ENCODE measurements at places on chromosomes 11 and 22. TPM values are rescaled to one million over a fixed set of nuclear protein-coding genes. Genes with fewer than 3 reads are reported as not detected.
A peak's percentile ranks its signal among the peaks of the same experiment; 100 is the strongest.

DNA sequence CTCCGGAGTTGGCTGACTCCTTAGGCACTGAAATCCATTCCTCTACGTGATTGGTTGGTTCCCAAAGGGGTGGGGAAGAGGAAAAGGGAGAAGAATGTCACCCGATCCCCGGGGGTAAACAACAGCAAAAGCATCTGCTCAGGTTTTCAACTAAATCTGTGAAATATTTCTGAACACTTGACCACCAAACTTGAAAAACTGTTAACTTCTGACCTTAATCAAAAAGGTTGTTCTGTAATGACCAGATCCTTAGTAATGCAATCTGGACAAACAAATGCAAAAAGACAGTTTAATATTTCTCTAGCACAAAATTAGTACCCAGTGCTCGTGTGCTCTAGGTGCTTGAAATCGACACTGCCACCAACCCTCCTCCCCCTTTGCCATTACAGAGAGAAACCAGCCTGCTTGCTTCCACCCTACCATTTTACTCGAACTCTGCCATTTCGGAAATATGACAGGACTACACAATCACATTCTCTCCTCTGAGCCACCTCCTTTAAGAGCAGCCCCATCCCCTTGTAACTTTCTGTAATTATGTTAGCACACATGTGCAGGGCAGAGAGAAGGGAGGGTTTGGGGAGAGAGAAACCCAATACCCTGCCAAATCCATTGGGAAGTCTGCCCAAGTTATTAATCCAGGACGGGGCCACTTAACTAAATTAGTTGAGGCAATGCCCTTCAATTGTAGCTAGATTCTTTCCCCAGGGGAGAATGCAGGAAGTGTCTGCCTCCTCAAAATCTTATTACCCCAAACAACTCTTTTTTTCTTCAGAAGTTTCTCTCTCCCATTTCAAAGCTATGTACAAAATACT, 113.8 kb downstream of the RBFOX2 start:
- DNase-seq: peak; percentile 86

KRTAP5-11 gene
- not detected for total RNA-seq

- DNase-seq: no peak
Measured at GRCh38 chr22:20413217-20414058, 19.5 kb downstream of the ZNF74 start.

GRCh38 chr11:108732395-108732794, 67.5 kb downstream of the DDX10 start:
- DNase-seq: no peak

DNA sequence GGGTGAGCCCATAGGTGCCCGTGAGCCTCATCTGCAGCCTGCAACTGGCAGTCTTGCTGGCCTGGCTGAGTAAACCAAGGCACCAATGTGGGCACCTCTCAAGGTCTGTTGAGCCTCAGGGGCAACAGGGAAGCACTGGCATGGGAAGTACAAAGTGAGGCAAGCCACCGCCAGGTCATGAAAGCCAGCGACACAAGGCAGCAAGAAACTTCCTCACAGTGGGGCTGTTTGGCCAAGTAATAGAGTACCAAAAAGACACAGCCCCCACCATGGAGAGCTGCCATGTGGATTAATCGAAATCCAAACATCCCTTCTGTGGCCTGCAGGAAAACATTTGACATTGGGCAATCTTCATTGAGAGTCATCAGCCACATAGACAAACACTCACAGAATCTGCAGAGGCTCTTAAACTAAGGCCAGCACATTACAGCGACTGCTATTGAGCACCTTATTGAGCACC, 43.6 kb upstream of the FIBIN start:
- DNase-seq: no peak

- no peak for DNase-seq
Measured at GRCh38 chr11:84993386-84993785, 633.8 kb downstream of the DLG2 start.

GRCh38 chr22:37234736-37235711, 9.0 kb downstream of the RAC2 start:
- DNase-seq: no peak

TRPM5 gene
- total RNA-seq: 0.68 TPM

ACRV1 gene
- 10.8 TPM for total RNA-seq

DNA sequence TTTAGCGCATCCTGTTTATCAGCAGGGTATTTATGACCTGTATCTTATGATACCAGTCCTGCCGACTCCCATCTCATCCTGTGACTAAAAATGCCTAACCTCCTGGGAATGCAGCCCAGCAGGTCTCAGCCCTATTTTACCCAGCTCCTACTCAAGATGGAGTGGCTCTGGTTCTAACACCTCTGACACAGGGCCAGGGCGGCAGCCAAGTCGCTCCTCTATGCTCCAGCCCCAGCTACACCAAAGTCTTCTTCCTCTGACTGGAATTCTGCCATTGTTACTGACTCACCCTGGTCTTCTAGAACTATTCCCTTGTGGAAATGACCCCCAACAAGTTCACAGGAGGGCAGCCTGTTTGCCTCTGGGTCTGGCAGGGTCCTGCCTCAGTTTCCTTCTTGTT, 7.9 kb upstream of the C1QTNF6 start:
- DNase-seq: no peak

FAM180B gene
- total RNA-seq: not detected

SCGB1D2 gene
- total RNA-seq: 40.5 TPM

GRCh38 chr11:2272228-2272945, 2.0 kb upstream of the ASCL2 start:
- DNase-seq: no peak

PNPLA5 gene
- not detected for total RNA-seq

GRCh38 chr22:27632451-27633295, 168.9 kb downstream of the MN1 start:
- no peak for DNase-seq

- no peak for DNase-seq
Measured at GRCh38 chr11:131099013-131099412, 182.7 kb upstream of the SNX19 start.

PTPN5 gene
- 4.8 TPM for total RNA-seq

OR5P2 gene
- 0.91 TPM for total RNA-seq

- peak; percentile 1 for DNase-seq
Measured at GRCh38 chr22:48959496-48959895, 868.2 kb downstream of the BRD1 start.

- no peak for DNase-seq
Measured at GRCh38 chr22:41369424-41369745, 12.4 kb upstream of the TEF start.

DNA sequence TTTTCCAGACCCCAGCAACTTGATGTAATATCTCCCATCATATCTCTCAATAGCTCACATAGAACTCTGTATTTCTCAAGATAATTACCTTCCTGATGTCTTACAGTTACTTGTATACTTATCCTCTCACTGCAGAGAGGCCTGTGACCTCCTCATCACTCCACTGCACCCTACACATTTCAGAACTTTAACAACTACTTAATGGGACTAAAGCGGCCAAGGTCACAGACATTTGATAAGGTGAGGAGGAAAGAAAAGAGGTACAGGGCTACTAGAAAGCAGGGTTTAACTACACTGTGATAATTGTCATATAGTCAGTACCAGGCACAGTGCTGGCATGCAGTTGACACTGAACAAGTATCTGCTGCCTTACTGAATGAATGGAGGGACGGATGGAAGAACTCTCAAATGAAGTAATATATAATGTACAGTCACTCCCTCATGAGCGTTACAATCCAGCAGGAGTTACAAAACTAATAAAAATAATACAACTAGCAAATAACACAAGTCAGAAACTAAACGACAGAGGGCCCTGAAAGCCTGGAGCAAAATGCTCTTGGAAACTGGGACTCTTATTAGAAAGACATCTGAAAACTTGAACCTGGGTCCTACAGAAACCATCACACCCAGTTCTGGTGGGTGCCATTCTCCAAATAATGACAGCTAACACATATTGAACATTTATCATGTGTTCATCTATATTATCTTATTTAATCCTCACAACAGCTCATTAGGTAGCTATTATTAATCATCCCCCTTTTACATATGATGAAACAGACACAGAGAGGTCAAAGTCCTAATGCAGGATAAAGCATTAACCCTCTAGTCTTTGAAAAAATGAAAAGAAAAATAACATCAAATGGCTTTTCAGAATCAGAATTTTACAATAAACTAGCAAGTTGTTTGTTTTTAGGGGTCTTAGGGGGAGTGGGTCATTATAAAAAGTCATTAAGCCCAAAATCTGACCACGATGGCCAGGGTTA, 14.3 kb downstream of the PI4KA start:
- DNase-seq: no peak

- peak; percentile 98 for DNase-seq
Measured at GRCh38 chr11:114159802-114160632, 100.5 kb downstream of the ZBTB16 start.

DNA sequence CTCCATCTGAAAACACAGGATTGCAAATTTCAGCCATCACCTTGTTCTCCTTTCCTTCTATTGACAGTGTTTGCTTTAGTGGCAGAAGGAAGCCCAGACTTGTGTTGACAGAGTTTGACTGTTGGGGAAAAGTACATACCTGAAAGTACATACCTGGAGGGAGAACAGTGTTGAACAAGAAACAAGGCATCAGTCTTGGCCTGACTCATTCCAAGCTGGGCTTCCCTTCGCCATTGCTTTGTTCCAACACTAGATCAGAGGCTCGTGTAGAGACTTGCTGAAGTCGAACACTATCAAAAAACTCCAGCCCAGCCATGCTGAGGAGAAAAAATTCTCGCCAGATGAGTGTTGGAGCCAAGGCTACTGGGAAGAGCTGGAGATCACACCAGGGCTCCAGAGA, 133.4 kb downstream of the BBOX1 start:
- DNase-seq: peak; percentile 90

SEC14L6 gene
- 22.9 TPM for total RNA-seq

DHCR7 gene
- 29.5 TPM for total RNA-seq

- DNase-seq: no peak
Measured at GRCh38 chr11:113238721-113239120, 75.7 kb upstream of the TTC12 start.

DDIAS gene
- total RNA-seq: 1.3 TPM

- no peak for DNase-seq
Measured at GRCh38 chr11:74714904-74715303, 16.3 kb downstream of the CHRDL2 start.

- no peak for DNase-seq
Measured at GRCh38 chr11:17511571-17511970, 32.6 kb downstream of the USH1C start.

DNA sequence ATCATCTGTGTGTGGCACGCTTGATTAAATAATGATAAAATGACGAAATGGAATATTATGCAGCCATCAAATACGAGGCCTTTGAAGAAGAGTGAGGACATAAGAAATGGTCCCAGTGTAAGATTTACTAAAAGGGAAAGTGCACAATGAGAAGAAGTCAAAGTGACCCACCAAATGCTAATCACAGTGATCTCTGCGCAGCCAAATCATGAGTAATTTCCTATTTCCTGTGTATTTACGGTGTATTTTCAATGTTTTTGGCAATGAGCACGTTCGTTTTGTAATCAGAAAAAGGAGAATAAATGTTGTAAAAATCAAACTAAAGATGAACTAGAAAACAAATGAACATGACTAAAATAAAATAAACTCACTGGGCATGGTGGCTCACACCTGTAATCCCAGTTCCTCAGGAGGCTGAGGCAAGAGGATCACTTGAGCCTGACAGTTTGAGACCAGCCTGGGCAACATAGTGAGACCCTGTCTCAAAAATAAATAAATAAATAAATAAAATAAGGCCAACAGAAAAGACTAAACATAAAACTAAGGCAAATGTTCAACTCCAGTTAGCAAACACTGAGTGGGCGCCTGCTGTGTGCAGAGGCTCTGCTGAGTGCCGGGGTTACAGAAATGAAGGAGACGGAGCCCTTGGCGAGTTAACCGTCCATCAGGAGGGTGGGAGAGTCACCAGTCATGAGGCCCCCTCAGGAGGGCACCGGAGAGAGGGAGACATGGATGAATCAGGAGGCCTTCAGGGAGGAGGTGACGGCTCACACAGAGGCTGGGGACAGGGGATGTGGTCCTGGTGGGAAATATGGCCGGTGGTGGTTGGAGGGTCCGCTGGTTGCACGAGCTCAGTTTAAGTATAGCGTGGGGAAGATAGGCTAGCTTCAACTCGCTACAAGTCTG, 26.0 kb upstream of the CBX7 start:
- DNase-seq: no peak

TIMP3 gene
- 148 TPM for total RNA-seq

NNMT gene
- total RNA-seq: 59.3 TPM

DNA sequence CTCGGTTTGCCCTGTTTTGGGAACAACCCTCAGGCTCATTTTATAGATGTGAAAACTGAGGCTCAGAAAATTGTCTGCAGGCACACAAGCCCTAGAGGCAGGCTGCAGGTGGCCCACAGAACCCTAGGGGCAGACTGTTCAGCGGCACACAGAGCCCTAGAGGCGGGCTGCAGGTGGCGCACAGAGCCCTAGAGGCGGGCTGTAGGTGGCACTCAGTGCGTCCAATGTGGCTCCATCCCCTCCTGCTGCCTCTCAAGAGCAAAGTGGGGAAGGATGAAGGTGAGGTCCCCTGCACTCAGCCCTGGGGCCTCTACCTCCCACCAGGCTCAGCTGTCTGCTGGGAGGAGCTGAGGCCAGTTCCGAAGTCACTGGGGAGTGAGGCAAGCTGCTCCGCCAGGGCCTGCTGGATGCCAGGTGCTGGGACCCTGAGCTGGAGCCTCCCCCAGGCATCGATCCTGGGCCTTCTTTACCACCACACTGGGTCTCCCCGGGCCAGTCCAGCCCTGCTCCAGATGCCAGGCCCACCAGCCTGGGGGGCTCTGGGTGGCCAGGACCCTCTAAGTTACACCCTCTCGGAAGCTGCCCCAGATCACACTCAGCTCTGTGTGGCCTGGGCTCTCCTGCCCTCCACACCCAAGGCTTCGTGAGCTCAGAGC, 2.3 kb downstream of the ACY3 start:
- DNase-seq: no peak

- peak; percentile 81 for DNase-seq
Measured at GRCh38 chr11:118194835-118195627, 18.6 kb upstream of the SCN2B start.

GRCh38 chr22:30875481-30876215, 92.9 kb downstream of the MORC2 start:
- DNase-seq: no peak

INPP5J gene
- 14.4 TPM for total RNA-seq

DNA sequence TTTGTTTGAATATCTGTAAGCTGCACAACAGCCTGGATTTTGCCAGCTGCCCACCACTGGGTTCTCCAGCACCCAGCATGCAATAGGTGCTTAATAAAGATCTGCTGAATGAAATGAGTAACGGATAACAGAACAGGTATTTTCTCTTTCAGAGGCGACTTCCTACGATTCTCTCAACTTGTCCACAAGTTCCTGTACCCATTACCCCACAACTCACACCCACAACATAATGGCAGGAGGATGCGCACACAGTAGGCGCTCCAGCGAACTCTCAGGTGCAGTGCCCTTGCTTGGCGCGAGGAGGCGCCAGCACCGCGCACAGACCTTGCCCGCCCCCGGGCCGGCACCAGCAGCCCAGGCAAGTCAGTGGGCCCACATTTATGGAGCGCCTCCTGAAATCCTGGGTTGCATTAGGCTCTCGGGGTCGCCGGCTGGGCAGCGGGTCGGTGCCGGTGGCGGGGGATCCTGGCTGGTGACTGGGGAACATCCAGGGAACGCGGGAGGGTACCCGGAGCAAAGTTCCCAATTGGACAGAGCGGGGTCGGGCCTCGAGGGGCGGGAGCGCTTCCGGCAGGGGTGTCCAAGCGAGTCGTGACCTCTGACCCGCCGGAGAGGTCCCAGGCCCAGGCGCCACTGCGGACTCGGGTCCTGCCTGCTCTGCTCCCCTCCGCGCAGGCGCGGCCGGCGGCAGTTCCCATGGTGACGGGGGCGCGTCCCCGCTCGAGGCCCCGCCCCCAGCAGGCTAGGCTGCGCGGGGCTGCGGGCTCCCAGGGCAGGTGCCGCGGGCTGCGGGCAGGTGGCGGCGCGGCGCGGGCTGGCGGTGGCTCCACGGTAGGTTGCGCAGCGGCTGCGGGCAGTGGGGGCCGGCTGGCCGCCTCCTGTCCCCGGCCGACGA, at the start of gene KIAA1671:
TSS of gene KIAA1671 (plus strand) at position 775 of the 895 bp plus-strand sequence. CDS start 75,284 bp downstream, outside the sequence.
- peak; percentile 84 for DNase-seq

- no peak for DNase-seq
Measured at GRCh38 chr22:20124083-20124787, 7.2 kb upstream of the TRMT2A start.
